T1000 (cell line): ENCODE measurements at places on chromosomes 2 and 18.

GRCh38 chr2:96170626-96171025 is 25.4 kb upstream of the DUSP2 start:
- DNase-seq, result no peak

- no peak for DNase-seq
Measured at GRCh38 chr18:421247-422155, 79.0 kb downstream of the COLEC12 start.

GRCh38 chr18:36181898-36182506 is 5.3 kb upstream of the MOCOS start:
- no peak for DNase-seq

- no peak for DNase-seq
Measured at GRCh38 chr2:68377137-68377780, 12.2 kb downstream of the PLEK start.

- DNase-seq, result peak; percentile 43
Measured at GRCh38 chr2:28716265-28716865, 35.3 kb upstream of the PPP1CB start.

GRCh38 chr2:100358554-100358953 is 36.3 kb upstream of the LONRF2 start:
- DNase-seq, result no peak
